Glutamatergic neuron (in vitro differentiated cells): ENCODE measurements at places on chromosomes 6 and 20. TPM values are rescaled to one million over a fixed set of nuclear protein-coding genes. Genes with fewer than 3 reads are reported as not detected.

CST5 gene
- not detected for total RNA-seq

DNA sequence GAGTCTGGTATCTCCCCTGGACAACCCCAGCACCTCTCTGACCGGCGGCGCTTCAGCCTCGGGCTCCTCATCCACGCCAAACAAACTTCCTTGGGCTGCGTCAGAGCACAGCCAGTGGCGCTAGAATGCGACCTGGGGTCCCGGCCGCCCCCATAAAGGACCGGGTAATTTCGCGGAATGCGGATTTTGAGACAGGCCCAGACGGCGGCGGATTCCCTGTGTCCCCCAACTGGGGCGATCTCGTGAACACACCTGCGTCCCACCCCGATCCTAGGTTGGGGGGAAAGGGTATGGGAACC, 1.6 kb downstream of the FOXP4 start:
- no peak for DNase-seq

DNA sequence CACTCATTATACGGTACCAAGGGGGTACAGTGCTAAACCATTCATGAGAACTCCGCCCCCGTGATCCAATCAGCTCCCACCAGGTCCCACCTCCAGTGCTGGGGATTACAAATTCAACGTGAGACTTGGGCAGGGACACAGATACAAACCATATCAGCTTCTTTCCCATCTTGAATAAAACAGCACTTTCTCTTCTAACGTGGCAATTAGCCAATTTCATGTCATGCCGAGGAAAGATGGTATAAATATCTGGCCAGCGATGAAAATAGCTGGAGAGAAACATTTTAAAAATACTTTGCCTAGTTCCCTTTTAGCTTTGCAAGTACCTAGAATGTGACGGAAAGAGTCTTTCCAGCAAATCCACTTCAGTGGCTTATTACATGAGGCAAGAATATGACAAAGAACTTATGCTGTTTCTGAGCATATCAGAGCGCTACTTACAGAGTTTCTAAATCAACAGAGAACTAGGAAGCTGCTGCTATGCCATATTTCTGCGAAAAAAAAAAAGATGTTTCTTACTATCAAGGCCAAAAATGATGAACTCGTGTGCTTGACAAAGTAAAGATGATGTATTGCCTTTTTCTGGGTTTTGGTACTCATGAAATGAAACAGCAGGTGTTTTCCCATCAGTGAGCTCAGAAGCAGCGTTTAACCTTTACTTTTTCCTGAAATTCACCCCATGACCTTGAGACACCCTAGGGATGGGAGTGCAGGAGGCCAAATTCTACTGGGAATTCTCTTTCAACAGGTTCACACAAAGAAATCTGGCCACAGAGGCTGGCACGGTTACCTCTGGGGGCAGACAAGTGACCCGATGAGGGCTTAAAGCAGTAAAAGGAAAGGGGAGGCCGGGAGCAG, 37.9 kb downstream of the AGPAT4 start:
- no peak for DNase-seq

DNA sequence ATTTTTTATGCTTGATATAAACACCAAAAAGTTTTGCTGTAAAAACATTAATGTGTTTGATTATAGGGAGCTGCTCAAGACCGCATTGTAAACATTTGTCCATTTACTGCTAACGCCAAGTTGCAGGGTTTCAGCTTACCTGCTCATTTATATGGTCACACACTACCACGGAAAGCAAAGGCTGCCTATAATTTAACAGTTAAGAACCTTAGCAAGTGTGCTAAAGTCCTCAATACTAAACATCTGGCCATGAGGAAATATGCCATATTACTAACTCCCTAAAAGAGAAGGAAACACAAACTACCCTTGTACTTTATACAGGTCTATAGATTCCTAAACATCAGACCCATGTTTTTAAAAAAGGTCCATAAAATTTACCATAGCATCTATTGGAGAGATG, 129.5 kb downstream of the ASCC3 start:
- DNase-seq, result no peak

NDUFAF4 gene
- total RNA-seq, result 45.3 TPM

PBOV1 gene
- total RNA-seq, result not detected

GRCh38 chr20:41003143-41003935, 25.3 kb upstream of the TOP1 start:
- no peak for DNase-seq

GRCh38 chr6:87504441-87504840, 31.7 kb downstream of the SLC35A1 start:
- no peak for DNase-seq

GSTA4 gene
- total RNA-seq, result 81.1 TPM

DNA sequence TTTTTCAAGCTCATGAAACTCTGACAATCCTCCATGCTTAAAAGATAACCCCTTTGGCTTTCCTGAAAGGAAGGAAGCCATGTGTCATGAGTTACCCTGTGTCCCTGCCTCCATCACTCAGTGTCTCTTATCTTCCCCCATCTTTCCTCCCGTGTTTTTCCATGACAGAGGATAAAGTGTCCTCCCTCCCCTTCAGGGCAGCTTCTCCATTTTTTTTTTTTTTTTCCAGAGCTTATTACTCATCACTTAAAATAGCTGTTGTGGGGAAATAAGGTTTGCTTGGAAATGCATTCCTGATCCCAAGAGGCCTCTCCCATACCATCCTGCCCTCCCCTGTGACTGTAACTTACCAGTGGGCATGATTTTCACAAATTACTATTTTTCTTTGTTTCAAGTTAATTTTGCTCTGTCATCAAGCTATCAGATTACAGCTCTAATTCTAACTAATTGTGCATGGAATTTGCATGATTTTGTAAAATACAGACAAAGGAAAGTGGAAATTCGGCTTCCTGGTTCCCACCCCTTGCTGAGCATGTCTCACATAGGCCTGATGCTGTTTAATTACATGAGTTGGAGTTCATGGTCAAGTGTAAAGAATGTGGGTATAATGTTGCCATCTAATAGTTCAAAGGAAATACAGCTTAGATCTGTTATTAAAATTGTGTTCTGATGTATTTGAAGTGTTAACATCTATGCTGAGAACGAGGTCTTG, 614.5 kb upstream of the FLRT3 start:
- DNase-seq, result no peak

SLC2A10 gene
- total RNA-seq, result 0.37 TPM
